ENCODE measurements at places on chromosomes 7 and 10.
A peak's percentile ranks its signal among the peaks of the same experiment; 100 is the strongest.

DNA sequence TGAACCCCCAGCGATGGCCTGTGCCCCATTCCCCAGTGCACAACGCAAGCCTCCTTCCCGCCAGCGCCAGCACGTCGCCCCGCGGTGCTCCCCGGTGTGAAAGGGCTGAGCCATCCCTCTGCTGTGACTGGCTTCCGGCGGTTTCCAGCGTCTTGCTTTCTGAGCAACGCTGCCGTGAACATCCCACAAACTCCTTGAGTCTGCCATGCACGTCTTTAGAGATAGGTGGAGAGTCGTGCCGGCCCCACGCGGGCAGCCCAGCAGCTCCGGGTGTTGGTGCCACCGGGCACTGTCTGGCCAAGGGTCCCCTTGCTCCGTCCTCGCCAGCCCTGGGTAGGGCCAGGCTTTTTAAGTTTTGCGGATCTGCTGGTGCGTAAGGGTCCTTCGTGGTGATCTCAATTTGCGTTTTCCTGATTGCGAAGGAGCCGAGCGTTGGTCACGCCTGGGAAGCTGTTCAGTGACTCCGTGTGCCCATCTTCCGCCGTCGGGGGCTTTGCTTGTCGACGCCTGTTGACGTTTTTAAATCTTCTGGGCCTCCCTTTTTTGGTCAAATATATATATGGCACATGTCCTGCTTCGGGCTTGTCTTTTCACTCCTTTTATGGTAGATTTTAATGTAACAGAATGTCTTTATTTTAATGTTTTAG lies 70.6 kb downstream of the FOXL3 start:
- peak; percentile 38 for DNase-seq

- no peak for DNase-seq
Measured at GRCh38 chr10:49758249-49758930, 3.7 kb downstream of the OGDHL start.

DNA sequence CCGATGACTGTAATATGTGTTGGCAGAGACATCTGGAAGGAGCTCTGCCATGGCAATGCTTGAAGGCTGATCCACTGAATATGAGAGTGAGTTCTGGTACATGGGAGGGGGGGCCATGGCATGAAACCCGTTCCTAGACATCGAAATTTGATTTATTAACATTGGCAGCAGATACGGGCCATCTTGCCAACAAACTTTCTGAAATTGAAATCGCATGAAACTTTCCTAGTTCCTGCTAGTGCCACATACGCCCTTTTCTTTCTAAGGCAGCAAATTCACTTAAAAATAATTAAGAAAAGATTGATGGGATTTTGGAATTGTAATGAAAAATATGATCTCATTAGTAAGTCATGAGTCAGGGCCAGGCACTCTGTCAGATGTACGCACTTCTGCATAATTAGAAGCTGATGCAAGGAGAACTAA lies 91.8 kb upstream of the KMT2C start:
- DNase-seq = no peak

GRCh38 chr7:95534796-95535195 lies 49.1 kb downstream of the ASB4 start:
- no peak for DNase-seq

- DNase-seq = no peak
Measured at GRCh38 chr10:61863981-61864380, 37.5 kb upstream of the ARID5B start.
